Erythroblast (primary cell): ENCODE measurements at places on chromosomes 12 and 14.
A peak's percentile ranks its signal among the peaks of the same experiment; 100 is the strongest.

DNA sequence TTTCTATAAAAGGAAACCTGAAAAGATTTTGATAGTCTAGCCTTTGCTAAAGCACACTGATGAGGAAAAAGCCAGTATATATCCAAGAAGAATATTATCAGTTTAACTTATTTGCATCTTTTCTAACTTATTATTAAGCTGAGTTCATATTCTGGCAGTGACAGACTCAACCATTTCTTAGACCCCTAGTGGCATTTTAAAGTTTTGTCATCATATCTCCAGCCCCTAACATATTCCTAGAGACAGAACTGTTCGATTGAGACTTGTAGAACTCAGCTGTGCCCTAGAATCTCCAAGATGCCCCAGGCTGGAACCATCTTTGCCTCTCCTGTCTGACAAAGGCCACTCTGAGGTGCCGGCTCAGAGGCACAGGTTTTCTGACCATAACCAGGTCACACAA, 365.6 kb downstream of the NELL2 start:
- DNase-seq: no peak

DNA sequence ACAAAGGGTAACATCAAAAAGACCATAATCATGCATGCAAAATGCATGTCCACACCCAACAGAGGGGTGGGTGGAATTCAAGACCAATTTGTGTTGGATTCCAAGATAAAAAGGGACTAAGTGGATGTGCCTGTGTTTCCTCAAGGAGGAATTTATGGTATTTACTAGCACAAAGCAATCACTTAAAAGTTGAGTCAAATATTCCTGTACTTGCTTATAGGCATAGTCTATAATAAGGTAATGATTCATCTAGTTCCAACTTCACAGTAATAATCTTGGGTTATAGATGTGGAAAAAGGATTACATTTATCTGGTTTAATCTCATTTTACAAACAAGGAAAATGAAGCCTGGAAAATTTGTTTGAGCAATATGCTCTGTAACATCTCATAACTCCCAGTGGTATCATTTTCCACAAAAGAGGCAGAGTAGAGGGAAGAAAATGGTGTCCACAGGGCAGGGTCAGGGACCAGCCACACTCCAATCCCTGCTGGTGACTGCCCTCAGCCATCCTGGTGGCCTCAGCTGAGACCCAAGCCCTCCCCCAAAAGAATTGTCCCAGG, 80.8 kb upstream of the REP15 start:
- no peak for DNase-seq

DNA sequence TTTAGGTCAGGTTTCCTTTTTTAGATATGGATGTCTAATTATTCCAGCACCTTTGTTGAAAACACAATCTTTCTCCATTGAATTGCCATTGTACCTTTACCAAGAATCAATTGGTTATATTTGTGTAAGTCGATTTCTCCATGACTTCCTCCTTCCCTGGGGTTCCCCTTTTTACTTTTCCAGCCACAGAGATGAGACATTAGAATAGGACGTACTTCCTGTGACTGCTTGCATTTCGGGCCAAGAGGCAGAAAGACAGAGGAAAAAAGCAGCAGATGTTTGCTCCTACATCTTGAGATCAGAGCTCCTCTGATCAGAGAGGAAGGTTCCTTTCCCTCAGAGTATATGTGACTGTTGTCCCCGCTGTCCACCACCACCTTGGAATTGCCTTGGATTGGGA, 453.7 kb upstream of the RGS6 start:
- peak; percentile 5 for DNase-seq

DNA sequence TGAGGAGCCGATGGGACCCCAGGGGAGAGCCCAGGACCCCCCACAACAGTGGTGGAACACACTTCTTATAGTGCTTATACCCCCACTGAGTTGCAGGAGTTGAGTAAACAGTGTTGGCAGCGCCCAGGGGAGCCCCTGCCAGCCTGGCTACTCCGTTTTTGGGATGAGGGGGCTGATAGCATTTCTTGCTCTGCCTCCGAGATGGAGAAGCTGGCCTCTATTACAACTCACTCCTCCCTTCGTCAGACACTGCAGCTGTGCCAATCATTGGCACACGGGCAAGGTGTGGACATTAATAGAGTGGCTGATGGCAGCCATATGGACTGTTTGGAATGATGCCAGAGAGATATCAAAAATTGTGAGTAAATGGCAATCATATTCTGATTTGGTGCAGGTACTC, 94.9 kb upstream of the TMPO start:
- no peak for DNase-seq

DNA sequence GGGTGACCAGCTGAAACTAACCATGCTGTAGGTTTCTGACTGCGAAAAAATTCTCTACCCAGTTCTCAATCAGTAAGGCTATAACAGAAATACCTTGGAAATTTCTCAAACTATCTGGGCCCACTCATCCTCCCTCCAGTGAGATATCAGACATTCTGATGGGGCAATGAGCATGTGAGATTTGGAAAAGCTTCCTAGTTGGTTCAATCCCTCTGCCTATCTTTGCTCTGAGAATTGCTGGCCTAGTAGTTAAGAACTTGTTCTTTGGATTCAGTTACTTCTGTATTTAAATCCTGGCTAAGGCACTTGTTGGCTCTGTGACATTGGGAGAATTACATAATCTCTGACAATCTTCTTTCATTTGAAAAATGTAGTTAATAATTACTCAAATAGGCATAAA, 119.4 kb downstream of the SLC15A5 start:
- no peak for DNase-seq

DNA sequence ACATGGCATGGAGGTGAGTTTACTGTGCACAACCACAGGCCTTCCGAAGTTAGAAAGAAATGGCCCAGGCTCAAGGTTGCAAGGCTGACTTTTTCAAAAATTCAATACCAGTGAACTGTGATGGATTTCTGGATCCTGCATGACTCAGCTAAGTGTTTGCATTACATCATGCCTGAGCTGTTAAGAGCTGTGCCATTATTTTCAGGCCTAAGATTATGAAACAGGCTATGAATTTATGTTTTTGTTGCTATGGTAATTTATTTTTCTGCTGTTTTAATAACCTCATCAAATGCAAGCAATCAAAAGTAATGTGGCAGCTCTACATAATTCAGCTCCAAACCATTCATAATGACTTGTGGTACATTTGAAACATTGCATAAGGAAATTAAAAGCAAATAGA, 457.7 kb upstream of the TMEM132C start:
- DNase-seq: no peak

DNA sequence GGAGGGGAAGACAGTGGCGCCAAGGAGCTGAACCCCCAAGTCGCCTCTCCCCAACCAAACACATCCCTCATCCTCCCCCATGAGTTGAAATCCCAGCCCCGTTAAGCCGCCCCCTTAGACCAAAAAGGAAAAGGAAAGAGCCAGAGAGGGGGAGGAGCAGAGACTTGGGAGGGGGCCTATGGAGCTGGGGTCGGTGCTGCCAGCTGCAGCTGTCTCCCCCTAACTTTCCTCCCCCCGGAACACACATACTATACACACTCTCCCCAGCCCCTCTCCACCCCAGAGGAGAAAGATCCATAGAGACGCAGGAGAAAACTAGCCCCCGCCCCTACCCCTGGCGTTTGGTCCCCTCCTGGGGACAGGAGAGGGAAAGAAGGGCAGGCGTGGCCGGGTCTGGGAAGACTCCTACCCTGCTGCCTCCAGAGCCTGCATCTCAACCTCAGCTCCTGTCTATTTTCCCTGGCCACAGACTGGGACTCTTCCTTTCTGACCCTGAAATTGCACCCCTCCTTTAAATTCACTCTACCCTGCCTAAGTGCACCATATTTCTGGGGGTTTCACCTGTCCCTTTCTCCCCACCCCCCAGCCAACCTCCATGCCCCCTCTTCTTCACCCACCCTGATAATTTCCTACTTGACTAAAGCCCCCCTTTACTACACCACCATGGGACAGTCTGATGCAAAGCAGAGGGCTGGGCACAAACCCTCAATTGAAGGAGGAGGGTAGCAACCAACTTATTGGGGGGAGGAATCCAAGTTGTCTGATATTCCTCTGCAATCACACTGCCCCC, 1.7 kb upstream of the HOXC9 start:
- DNase-seq: no peak

DNA sequence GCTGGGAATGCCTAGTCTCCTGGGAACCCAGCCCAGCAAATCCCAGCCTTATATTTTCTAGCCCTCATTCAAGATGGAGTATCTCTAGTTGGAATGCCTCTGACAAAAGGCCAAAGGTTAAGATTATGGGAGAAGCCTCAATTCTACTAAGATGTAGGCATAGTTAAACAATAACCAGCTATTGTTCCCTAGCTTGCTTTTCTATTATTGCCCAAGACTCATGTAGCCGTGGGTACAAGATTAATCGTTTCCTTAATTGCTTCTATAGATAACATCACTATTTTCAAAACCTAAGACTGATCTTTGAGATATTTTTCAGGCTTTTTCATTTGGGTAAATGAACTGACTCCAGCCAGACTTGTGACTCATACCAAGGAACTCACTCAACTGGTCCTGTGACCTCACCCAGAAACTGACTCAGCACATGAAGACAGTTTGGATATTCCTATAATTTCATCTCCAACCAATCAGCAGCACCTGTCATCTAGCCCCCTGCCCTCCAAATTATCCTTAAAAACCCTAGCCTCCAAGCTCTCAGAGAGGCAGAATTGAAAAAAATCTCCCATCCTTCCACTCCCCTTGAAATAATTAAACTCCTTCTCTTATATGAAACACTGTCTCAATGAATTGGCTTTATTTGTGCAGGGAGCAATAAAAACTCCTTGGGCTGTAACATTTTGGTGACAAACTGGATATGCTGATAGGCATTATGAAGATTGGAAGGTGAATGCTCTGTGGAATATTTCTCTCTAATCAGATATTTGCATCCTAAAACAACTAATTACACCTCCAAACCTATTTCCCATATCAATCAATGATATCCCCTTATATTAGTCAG, 589.0 kb downstream of the C12orf50 start:
- DNase-seq: no peak

GRCh38 chr14:54567639-54568561, 972 bp downstream of the SAMD4A start:
- peak; percentile 38 for DNase-seq

- DNase-seq: no peak
These were observed 101.9 kb downstream of the GAS2L3 start for GRCh38 chr12:100675432-100675831.

- no peak for DNase-seq
These were observed 165.5 kb downstream of the SLC38A4 start for GRCh38 chr12:46660276-46660675.

DNA sequence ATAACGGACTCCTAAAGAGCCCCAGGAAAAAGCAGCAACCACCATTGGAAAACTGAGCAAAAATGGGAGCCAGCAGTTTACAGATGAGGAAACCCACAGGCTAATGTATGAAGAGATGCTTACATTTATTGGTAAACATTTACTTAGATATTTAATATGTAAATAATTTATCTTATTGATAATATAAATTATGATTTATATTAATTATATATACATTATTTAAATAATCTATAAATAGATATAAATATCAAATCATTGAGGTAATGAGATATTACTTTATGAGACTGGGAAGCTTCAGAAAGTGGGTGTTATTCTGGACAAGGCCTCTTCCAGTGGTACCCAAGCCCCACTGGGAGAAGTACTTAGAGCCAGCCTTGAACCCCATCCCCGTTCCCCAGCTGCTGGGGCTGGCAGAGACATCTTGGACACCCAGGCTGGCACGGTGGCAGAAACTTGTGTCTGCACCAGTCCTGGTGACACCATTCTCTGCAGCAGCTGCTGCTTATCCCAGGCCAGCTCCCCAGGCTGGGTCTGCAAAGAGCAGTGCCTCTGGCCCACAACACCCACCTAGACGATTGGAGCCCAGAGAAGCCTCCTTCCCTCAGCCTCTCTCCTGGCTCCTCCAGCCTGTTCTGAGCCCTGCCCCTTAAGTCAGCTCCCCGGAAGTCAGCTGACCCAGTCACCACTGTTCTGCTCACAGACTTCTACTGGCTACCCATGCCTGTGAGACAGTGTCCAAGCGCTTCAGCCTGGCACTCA, 25.9 kb downstream of the ISCA2 start:
- DNase-seq: no peak

- DNase-seq: no peak
These were observed 28.3 kb downstream of the TMEM120B start for GRCh38 chr12:121740847-121741246.

DNA sequence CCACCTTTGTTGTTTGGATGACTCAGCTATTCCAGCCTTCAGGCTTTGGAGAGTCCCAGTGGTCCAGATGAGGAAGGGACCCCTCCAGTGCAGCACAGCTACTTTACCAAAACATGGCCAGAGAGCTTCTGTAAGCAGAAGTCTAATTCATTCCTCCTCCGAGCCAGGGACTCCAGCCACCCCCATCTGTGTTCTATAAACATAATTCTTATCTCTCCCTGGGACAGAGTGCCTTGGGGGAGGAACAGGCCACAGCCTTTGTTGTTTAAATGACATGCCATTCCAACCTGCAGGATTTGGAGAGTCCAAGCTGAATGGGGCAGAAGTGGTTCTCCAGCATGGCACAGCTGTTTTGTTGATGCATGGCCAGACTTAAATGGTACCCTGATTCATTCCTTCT, 994.0 kb downstream of the TRHDE start:
- no peak for DNase-seq

DNA sequence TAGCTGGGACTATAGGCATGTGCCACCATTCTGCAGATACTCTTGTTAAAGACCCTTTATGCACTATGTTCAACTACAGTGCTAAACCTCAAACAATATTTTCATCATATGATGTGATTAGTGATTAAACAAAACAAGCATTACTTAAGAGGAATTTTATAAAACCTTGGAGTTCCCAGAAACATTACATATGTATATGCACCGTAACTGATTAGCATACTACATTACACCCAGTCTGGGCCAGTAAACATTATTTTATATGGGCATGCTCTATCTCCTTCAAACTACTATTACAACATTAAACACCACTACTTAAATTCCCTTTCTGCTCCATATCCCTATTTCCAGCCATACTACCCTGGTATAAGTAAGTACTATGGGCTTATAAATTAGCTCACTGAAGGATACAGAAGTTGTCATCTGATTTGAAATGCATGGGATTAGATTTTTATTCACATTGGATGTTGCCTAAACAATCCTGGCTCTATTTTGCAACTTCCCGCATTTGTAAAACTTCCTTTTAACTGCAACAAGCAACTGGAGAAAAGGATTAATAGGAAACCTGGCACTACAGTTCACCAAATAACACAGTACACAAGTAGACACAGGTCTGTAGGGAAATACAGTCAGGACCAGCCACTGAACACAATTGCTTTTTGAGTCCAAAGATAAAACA, 205.8 kb downstream of the MED13L start:
- DNase-seq: no peak

GRCh38 chr12:108633081-108633533, 587 bp downstream of the SELPLG start:
- no peak for DNase-seq

GRCh38 chr12:57771236-57771872, 551 bp downstream of the METTL1 start:
- peak; percentile 94 for DNase-seq
